ENCODE measurements at places on chromosomes 3 and 15. TPM values are rescaled to one million over a fixed set of nuclear protein-coding genes. Genes with fewer than 3 reads are reported as not detected.
A peak's percentile ranks its signal among the peaks of the same experiment; 100 is the strongest.

GRCh38 chr3:124119056-124119716, 127.3 kb upstream of the ROPN1 start:
- H3K4me1 ChIP-seq = peaks cover 51% of the 10 kb centered on the region
- peak overlapping the region; percentile 68 for H3K4me3 ChIP-seq
- peaks cover 5% of the 10 kb centered on the region for H3K27me3 ChIP-seq
- no peaks in the 10 kb centered on the region for H3K36me3 ChIP-seq

- peaks cover 33% of the 10 kb centered on the region for H3K4me1 ChIP-seq
- no peak overlapping the region for H3K27ac ChIP-seq
- no peak for DNase-seq
- no peak overlapping the region for H3K4me3 ChIP-seq
- no peaks in the 10 kb centered on the region for H3K27me3 ChIP-seq
Measured at GRCh38 chr15:87623832-87624231, 632.7 kb downstream of the NTRK3 start.

DNA sequence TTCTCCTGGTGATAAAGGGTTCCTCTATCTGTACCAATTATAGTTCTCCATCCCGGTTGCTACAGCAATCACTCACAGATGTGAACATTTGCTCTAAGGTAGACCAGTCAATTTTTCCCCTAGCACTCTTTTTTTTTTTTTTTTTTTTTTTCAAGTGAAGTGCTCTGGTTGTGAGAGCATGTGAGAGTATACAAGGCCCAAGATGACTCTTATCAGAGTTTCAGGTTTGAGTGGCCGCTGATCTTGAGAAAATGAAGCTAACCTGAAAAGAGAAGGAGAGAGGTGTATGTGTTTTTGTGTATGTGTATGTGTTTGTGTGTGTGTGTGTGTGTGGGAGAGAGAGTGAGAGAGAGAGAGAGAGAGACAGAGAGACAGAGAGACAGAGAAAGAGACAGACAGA, 44.4 kb upstream of the OTOL1 start:
- no peaks in the 10 kb centered on the region for H3K4me1 ChIP-seq
- no peak for DNase-seq
- no peak overlapping the region for H3K4me3 ChIP-seq
- H3K36me3 ChIP-seq = no peaks in the 10 kb centered on the region

DNA sequence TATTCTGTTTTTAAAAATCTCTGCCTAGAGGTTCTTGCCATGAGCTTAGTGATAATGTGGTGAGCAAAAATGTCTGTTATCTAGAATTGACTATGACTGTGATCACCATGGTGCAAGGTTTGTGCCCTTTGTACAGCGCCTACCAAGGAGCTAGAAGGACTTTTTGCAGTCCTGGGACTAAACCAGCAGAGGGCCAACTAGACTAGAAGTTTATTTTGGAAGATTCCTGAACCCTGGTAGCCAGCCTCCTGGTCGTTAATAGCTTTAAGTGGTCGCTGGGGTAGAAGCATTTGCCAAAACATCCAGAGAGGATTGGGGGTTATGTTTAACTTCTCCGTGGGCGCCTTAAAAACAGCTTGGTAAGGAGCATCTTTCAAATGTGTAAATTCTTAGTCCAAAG, 7.8 kb downstream of the SCG5 start:
- H3K4me1 ChIP-seq = peaks cover 36% of the 10 kb centered on the region
- no peak overlapping the region for H3K27ac ChIP-seq
- peaks cover 5% of the 10 kb centered on the region for H3K36me3 ChIP-seq
- no peak overlapping the region for H3K4me3 ChIP-seq
- DNase-seq = peak; percentile 32
- no peaks in the 10 kb centered on the region for H3K27me3 ChIP-seq

DNA sequence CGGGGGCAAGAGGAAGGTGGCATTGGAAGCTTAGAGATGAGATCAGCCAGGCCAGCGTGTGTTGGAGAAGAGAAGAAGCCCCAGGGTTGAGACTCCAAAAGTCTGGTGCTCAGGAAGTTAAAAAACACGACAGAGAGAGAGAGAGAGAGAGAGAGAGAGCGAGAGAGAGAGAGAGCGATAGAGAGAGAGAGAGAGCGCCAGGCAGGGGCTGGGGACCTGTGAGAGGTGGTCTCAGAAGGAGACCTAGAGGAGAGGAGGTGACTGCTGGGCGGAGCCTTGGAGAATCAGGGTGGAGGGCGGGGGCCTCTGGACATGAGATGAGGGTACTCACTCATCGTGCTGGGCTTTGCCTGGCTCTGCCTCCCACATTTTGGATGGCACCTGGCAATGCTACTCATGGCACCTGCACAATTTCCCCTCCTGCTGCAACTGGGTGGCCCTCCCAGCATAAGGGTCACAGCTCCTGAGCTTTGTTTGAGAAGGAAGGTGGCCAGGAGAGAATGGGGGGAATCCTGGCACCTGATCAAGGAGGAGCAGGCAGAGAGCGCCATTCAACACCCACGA, 51.0 kb downstream of the FBLN2 start:
- peaks cover 31% of the 10 kb centered on the region for H3K4me1 ChIP-seq
- DNase-seq = no peak
- H3K27me3 ChIP-seq = no peaks in the 10 kb centered on the region

- H3K27me3 ChIP-seq = peaks cover 1% of the 10 kb centered on the region
- DNase-seq = no peak
- no peak overlapping the region for H3K4me3 ChIP-seq
- H3K27ac ChIP-seq = peak overlapping the region; percentile 45
- H3K4me1 ChIP-seq = peaks cover 7% of the 10 kb centered on the region
- peaks cover 27% of the 10 kb centered on the region for H3K36me3 ChIP-seq
Measured at GRCh38 chr3:154316974-154317767, 7.1 kb downstream of the DHX36 start.

DNA sequence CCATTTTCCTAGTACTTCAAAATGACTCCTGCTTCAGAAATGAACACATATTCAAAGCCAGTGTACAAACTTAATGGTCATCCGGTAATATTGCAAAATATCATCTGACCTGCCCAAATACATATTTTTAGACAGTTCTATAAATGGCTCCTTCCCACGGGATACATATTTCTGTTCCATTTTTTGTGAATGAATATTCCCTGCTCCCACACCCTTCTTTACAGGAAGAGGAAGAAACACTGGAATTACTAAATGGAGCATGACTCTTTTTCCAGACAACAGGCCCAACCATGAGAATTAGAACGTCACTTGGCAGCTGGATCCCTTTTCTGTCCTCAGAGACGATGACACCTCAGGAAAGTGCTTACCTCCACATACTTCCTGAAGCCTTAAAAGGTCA, 38.0 kb upstream of the CBLB start:
- peak overlapping the region; percentile 77 for H3K27ac ChIP-seq
- H3K27me3 ChIP-seq = no peaks in the 10 kb centered on the region
- peak overlapping the region; percentile 33 for H3K4me3 ChIP-seq

OR4F15 gene
- total RNA-seq = 0.12 TPM

ITIH1 gene
- not detected for total RNA-seq

TXNRD3 gene
- total RNA-seq = 8.4 TPM

LDHAL6B gene
- not detected for total RNA-seq

PLSCR4 gene
- total RNA-seq = 9.5 TPM
